ENCODE measurements at places on chromosomes 2 and 18.

DNA sequence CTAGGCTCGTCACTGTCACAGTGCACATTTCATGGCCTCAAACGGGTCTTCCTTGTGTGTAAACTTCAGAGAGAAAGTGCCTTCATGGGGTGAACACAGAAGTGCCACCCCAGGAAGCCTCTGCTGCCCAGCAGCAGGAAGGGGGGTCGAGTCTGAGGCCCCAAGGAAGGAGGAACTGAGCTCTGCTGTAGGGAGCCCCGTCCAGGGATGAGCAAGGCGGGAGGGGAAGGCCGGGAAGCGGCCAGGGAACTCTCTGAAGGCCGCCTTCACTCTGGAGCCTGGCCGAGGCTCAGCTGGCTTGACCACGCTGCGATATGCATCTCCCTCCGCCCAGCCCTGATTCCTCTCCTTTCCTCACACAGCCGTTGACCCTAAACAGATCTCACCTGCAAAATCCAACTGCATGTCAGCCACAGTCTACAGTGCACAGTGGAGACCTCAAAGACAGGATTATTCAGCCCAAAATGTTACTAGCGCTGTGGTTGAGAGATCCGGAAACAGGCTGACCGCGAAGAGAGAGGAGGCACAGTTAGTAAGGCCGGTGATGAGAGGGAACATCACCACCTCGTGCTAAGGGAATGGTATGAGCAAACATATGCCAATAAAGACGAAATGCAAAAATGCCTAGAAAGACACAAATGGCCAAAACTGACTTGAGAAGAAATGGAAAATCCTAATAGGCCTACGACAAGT lies 34.2 kb upstream of the CTDP1 start:
- no peak overlapping the region for H3K27ac ChIP-seq
- no peaks in the 10 kb centered on the region for H3K36me3 ChIP-seq
- peaks cover 14% of the 10 kb centered on the region for H3K4me1 ChIP-seq

DNA sequence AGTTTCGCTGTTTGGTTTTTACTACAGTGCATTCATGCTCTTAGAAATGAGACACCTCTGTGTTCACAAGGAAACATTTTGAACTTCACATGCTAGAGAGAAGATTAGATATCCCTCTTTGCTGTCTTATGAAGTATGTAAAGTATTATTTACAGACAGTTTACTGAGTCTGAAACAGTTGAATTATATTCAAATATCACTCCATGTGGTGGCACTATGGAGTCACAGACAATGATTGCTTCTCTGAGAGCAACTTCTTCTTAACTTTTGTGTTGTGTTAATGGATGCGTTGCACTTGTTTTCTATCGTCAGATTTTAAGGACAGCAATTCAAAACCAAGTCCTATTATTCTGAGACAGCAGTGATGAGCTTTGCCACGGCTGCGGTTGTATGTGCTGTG lies 823.6 kb downstream of the GALR1 start:
- H3K27me3 ChIP-seq: peaks cover 4% of the 10 kb centered on the region
- no peak overlapping the region for H3K27ac ChIP-seq
- no peaks in the 10 kb centered on the region for H3K36me3 ChIP-seq
- H3K4me1 ChIP-seq: no peaks in the 10 kb centered on the region
- no peak overlapping the region for H3K4me3 ChIP-seq
- DNase-seq: no peak

- H3K36me3 ChIP-seq: peaks cover 3% of the 10 kb centered on the region
- no peak overlapping the region for H3K4me3 ChIP-seq
- no peaks in the 10 kb centered on the region for H3K27me3 ChIP-seq
- peaks cover 12% of the 10 kb centered on the region for H3K4me1 ChIP-seq
These were observed 136.4 kb downstream of the FAM210A start for GRCh38 chr18:13589943-13590342.

DNA sequence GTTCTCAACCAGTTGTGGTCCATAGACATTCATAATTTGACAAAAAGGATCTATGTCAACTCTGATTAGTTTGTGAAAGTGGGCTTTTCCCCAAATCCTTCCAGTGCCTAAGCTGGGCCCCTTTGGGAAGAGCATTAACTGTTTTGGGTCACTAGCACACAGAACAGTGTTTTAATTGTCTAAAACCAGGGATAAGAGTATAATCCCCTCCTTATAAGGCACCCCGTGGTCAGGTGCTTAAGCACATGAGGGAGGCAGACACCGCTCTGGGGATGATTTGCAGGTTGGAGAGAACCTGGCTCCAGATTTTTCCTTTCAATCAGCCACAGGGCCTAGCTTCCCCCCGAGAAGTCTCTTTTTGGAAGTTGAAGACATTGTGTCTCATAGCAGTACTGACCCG lies 53.6 kb upstream of the RFX8 start:
- no peak overlapping the region for H3K27ac ChIP-seq
- no peak for DNase-seq
- no peak overlapping the region for H3K4me3 ChIP-seq
- no peaks in the 10 kb centered on the region for H3K27me3 ChIP-seq
- no peaks in the 10 kb centered on the region for H3K4me1 ChIP-seq

DNA sequence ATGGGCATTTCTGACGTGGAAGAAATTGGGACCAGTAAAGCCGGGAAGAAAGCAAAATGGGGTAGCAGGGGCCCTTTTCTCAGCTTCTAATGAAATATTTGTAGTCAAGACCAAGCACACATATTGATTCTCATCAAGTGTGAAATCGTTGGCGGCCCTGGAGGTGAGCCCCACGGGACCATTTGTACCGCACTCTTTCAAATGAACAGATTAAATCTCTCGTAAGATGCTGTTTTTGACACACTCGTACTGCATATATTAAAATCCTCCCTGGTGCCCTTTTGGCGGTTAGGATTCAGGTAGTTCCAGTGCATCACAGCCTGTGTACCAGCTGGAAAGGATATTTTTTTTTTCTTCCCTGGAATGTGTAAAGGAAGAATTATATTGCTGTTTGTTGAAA lies 9.9 kb upstream of the MYL1 start:
- H3K27ac ChIP-seq: no peak overlapping the region
- no peak for DNase-seq
- H3K4me1 ChIP-seq: no peaks in the 10 kb centered on the region
- no peaks in the 10 kb centered on the region for H3K27me3 ChIP-seq

GRCh38 chr2:16404551-16405300 lies 260.9 kb downstream of the CYRIA start:
- H3K4me1 ChIP-seq: no peaks in the 10 kb centered on the region
- H3K27me3 ChIP-seq: peaks cover 3% of the 10 kb centered on the region
- no peak overlapping the region for H3K4me3 ChIP-seq
- no peak for DNase-seq
- no peak overlapping the region for H3K27ac ChIP-seq
- no peaks in the 10 kb centered on the region for H3K36me3 ChIP-seq

- H3K36me3 ChIP-seq: no peaks in the 10 kb centered on the region
- no peaks in the 10 kb centered on the region for H3K27me3 ChIP-seq
- H3K4me1 ChIP-seq: peaks cover 18% of the 10 kb centered on the region
- H3K4me3 ChIP-seq: no peak overlapping the region
These were observed 2.4 kb downstream of the NFATC1 start for GRCh38 chr18:79397830-79398761.

DNA sequence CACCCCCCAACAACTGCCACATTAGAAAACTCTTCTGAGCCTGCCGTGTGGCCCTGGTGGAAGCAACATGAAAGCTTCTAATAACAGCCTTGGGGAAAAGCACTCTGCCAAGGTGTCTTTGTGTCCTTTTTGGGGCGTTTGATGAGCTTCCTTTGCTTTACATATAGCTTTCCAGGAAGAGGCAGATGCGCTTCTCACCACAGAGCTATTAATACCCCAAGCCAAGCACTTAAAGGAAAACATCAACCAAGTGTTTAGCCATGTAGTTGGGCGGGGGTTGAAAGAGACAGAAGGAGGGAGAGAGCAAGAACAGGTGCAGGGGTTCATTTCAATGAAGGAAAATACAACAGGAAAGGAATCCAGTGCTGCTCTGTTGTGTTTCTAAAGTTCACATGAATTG lies 176.1 kb downstream of the VAPA start:
- H3K27me3 ChIP-seq: peaks cover 14% of the 10 kb centered on the region
- H3K36me3 ChIP-seq: no peaks in the 10 kb centered on the region
- H3K4me1 ChIP-seq: peaks cover 4% of the 10 kb centered on the region
- DNase-seq: no peak
- no peak overlapping the region for H3K27ac ChIP-seq
- no peak overlapping the region for H3K4me3 ChIP-seq

- no peak overlapping the region for H3K4me3 ChIP-seq
- H3K4me1 ChIP-seq: no peaks in the 10 kb centered on the region
- no peaks in the 10 kb centered on the region for H3K36me3 ChIP-seq
These were observed 60.0 kb downstream of the NXPH2 start for GRCh38 chr2:138720035-138720838.

DNA sequence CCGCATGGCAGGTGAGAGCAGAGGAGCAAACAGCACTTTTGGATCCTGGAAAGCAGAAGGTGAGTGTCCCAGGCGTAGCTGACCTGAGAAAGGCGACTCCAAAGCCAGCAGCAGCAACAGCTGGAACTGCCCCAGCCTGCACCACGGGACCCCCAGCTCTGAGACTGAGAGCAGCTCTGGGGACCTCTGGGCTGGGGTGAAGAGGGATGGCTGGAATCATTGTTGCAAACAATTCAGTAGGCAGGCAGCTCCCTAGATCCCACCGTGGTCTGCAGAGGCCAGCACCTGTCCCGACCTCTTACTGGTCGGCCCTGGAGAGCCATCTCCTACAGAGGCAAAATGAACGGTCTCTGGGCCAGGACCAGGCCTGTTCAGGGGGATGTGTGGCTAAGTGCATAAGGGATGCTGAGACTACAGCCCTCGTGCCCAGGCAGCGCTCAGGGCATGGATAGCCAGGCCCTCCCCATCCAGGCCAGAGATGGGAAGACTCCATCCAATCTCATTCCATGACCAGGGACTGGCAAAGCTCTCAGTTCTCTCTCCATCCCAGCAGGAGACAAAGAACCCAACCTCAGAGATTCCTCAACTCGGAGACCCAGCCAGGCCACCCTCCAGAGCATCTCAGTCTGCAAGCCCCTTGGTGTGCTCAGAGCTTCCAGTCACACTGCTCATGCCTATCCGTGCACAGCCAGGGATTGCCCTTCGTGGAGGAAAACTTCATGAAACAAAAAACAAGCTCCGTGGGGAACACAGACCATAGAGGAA lies 38.2 kb upstream of the ALPP start:
- no peak overlapping the region for H3K27ac ChIP-seq
- H3K4me1 ChIP-seq: no peaks in the 10 kb centered on the region
- H3K4me3 ChIP-seq: no peak overlapping the region
- H3K36me3 ChIP-seq: peaks cover 3% of the 10 kb centered on the region
- no peaks in the 10 kb centered on the region for H3K27me3 ChIP-seq

DNA sequence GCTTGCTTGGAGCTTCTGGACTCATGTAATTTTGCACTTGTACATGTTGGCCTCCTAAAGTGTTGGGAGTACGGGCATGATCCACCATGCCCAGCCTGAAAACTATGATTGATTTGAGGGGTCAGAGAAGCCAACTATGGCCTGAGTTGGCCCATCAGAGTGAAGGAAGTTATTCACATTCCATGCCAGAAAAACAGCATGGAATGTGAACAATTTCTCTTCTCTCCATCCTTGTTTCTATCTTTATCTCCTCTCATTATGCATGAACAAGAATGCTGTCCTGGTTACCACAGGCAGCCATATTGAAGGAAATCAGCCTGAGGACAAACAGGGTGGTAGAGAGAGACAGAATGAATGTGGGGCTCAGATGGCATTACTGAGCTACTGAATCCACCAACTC lies 3.5 kb upstream of the CD226 start:
- no peak overlapping the region for H3K4me3 ChIP-seq
- H3K27ac ChIP-seq: peak overlapping the region; percentile 19
- no peak for DNase-seq
- H3K27me3 ChIP-seq: no peaks in the 10 kb centered on the region

DNA sequence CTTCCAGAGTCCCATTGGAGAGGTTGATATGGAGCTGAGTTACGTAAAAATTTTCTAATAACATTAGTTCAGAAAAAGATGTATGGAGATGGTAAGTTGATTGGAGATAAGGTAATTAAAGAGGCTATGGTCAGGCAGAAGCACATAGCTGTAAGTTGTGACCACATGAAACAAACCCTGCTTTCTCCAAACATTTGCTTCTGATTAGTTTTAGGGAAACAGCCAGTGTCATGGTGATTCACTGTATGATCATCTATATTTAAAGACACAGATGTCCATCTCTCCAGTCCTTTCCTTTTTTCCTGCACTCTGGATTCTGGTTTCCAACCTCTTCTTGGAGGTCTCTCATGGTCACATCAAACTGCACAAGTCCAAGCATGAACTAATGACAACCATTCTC lies 1550.8 kb upstream of the PIK3C3 start:
- no peaks in the 10 kb centered on the region for H3K4me1 ChIP-seq
- H3K36me3 ChIP-seq: no peaks in the 10 kb centered on the region
- no peak overlapping the region for H3K4me3 ChIP-seq
- no peaks in the 10 kb centered on the region for H3K27me3 ChIP-seq
- no peak for DNase-seq

DNA sequence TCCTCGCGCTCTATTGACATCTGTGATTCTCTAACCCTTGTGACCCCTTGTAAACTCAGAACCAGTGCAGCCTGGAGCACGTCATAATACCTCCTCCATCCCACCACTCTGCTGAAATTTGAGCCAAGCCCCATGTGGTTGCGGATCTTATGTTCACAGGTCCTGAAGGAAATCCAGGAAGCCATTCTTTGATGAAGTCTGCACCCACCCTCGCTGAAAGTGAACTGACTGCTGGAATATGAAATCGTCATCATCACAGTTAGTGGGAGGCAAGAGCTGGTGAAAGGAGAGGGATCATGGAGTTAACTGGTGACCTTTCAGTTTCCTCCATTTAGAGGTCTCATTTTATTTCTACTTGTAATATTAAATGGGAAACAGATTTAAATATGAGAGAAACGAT lies 21.6 kb downstream of the ZEB2 start:
- H3K36me3 ChIP-seq: no peaks in the 10 kb centered on the region
- H3K27me3 ChIP-seq: no peaks in the 10 kb centered on the region

GRCh38 chr18:73614812-73615211 lies 532.8 kb downstream of the FBXO15 start:
- no peak overlapping the region for H3K27ac ChIP-seq
- no peaks in the 10 kb centered on the region for H3K27me3 ChIP-seq

DNA sequence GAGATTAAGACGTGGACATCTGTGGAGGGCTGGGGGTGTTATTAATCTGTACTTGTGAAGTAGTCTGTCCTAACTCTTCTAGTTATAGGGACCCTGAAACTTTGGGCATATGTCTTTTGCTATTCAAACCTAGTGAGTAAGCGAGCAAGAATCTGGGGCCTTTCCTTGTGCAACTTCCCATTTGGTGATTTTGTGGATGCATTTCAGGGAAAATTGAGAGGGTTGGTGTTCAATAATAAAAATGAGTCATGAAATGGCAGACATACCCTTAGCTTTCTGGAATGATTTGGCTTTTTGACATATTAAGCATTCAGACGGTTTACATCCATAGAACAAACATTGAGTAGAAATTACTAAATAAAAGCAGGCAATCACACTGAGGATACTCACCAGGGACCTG lies 17.0 kb downstream of the COL4A4 start:
- H3K4me3 ChIP-seq: no peak overlapping the region
- H3K36me3 ChIP-seq: no peaks in the 10 kb centered on the region
- no peaks in the 10 kb centered on the region for H3K4me1 ChIP-seq
- no peaks in the 10 kb centered on the region for H3K27me3 ChIP-seq
- H3K27ac ChIP-seq: no peak overlapping the region

GRCh38 chr18:32360682-32361345 lies 109.9 kb downstream of the GAREM1 start:
- H3K4me3 ChIP-seq: no peak overlapping the region
- no peaks in the 10 kb centered on the region for H3K36me3 ChIP-seq
- DNase-seq: no peak
- no peaks in the 10 kb centered on the region for H3K27me3 ChIP-seq
- H3K4me1 ChIP-seq: no peaks in the 10 kb centered on the region
- no peak overlapping the region for H3K27ac ChIP-seq

GRCh38 chr2:173657996-173658717 lies 303.5 kb downstream of the CDCA7 start:
- no peak overlapping the region for H3K4me3 ChIP-seq
- no peak for DNase-seq
- peaks cover 10% of the 10 kb centered on the region for H3K27me3 ChIP-seq
- H3K4me1 ChIP-seq: no peaks in the 10 kb centered on the region
- no peak overlapping the region for H3K27ac ChIP-seq
- no peaks in the 10 kb centered on the region for H3K36me3 ChIP-seq

Measured in T-cell (primary cell).